ENCODE measurements at places on chromosomes 7 and 10. TPM values are rescaled to one million over a fixed set of nuclear protein-coding genes. Genes with fewer than 3 reads are reported as not detected.
A peak's percentile ranks its signal among the peaks of the same experiment; 100 is the strongest.

The EBF3 gene
- not detected for total RNA-seq

DNA sequence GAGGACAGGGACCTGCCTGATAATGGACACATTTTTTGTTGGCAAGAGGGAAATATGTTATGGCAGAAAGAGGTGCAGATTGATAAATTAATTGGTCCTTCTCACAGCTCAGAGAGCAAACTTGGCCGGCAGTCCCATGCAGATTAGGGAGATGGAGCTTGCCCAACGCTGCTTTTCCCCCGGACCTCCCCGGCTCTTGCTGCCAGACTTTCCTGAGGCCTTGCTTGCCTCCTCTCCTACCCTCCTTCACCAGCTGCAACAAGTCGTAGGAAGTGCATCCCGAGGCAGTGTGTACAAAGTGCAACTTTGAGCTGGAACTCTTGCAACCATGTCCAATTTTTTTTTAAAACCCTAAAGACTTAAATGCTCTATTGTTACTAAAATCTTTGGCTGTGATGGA is 215.5 kb downstream of the LRMDA start:
- no peak for DNase-seq

The VWA2 gene
- not detected for total RNA-seq

GRCh38 chr10:31083765-31084184 is 52.1 kb upstream of the ZNF438 start:
- DNase-seq = no peak

GRCh38 chr10:59880971-59881510 is 25.3 kb downstream of the CCDC6 start:
- peak; percentile 93 for DNase-seq

DNA sequence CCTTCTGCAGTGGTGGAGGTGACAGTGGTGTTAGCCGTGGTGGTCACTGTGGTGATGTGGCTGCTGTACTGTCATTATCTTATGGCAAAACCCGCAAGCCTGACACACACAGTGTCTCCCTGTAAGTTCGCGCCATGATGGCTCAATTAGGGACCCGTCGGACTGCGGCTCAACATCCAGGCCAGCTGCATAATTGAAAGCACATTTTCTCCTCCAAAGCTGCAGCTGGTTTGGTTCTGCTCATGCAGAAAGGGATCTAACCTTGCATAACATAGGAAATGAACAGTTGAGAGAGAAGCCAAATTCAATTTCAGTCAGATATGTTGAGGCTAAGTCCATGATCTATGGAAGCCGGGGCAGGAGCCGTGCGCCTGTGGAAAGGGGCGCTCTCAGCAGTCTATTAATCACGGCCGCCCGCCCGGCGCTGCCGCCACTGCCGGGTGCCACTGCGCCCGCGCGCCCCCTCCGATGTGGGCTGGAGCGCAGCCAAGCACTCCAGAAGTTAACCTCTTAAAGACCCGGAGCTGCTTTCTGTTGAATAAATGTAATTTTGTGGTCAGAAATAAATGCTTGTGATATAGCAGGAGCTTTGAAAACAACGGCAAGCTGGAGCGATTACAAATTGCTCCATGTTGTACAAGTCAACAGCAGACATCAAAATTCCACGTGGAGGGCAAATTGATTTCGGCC is 227.7 kb downstream of the CUX1 start:
- DNase-seq = no peak

The PCLO gene
- not detected for total RNA-seq

- no peak for DNase-seq
Observed at GRCh38 chr10:103589074-103589630, 95.6 kb downstream of the NEURL1 start.

The ARPC1B gene
- 286 TPM for total RNA-seq

The CARD11 gene
- total RNA-seq = 79.3 TPM

GRCh38 chr10:126598009-126598408 is 72.5 kb downstream of the C10orf90 start:
- no peak for DNase-seq

- no peak for DNase-seq
Observed at GRCh38 chr10:93063977-93064660, 3.5 kb downstream of the CYP26C1 start.

DNA sequence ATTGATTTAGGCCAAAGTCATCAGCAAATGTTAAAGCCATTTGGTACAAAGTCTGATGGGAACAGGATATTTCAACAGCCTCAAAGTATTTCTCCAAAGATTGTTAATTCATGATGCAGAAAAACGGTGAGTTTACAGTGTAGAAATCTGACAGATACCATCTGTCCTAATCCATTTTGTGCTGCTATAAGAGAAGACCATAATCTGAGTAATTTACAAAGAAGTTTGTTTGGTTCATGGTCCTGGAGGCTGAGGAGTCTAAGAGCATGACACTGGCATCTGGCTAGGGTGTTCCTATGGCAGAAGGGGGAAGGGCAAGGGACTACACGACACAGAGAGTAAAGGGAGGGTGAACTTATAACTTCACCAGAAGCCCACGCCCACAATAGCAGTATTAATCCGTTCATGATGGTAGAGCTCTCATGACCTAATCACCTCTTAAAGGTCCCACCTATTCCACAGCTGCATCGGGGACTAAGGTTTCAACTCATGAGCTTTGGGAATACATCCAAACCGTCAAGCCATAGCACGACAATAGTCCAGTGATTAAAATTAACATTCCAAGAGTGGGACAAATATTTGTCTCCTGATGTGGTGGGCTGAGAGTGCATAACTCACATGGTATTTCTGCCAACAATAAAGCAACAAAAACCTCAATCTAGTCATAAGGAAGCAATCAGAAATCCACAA is 298.6 kb upstream of the AKR1E2 start:
- no peak for DNase-seq

The ELN gene
- 0.10 TPM for total RNA-seq

The ETV1 gene
- total RNA-seq = 1.8 TPM

The TFEC gene
- total RNA-seq = not detected

The EN2 gene
- total RNA-seq = not detected

DNA sequence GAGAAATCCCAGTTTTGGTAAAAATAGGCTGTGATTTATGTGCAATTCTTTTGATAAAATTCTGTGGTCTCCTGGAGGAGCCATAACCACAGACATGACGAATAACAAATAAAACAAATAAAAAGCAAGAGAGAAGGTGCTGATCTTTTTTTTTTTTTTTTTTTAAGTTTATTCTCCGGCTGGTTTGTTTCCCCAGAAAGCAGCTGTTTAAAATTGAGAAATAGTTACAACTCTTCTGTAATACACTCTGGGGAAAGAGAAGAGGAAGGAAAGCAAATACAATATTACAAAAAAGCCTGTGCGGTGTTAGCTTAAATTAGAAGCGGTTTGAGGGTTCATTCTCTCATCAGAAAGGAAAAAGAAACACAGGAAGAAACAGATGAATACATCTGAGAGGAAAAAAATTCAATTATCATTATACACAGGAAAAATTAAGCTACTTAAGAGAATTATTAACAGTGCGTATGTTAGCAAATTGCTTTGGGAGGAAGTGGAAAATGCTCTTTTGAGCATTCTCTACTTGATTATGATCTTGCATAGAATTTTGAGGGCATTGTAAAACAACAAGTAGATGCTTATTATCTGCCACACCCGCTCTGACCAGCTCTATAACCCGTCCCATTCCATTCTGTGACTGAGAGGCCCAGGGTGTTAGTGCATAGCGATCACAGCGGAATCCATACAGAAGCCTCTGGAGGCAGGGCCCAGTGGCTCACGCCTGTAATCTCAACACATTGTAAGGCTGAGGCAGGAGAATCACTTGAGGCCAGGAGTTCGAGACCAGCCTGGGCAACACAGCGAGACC is 40.6 kb upstream of the WAC start:
- no peak for DNase-seq

The BEND7 gene
- total RNA-seq = not detected

The NACAD gene
- 1.9 TPM for total RNA-seq

DNA sequence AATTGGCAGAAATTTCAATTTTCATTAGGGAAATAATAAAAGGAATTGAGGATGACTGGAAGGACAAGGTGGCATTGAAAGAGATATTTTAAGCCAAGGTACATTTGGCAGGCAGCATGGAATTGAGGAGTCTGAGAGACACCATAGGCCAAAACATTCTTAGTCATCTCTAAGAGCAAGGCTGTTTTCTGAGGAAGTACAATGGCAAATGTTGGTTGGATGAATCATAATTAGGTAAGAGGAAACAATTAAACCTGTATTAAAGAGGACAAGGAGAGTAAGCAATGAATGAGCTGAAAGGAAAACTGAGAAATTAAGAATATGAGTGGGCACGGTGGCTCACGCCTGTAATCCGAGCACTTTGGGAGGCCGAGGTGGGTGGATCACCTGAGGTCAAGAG is 86.3 kb downstream of the MRPL32 start:
- DNase-seq = no peak

DNA sequence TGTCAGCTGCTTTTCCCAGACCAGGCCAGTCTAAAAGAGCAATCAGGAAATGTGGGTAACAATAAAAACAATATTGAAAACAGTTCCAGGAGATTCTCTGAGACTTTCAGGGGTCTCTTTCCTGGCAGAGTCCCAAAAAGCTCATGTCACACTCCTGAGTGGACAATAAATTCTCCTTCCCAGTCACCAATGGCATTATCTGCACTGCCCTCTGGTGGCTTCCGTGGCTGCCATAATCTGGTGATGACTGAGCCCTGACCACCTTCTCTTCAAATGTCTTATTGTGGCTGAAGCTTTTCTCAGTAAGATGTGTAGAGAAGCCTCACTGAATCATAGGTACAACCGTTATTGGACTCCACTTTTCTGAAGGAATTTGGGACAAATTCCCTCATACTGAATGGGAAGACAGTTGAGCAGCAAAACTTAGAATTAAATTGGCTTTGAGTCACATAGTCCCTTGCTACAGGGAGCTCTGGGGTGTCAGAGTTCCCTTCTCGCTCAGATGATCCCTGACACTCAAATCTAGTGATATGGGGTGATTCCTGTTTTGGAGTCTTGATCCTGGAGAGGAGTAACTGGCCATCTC is 24.4 kb upstream of the ASAH2 start:
- no peak for DNase-seq

The KIAA1217 gene
- 1.0 TPM for total RNA-seq

The OR9A2 gene
- not detected for total RNA-seq

GRCh38 chr7:79610748-79611304 is 157.4 kb upstream of the MAGI2 start:
- DNase-seq = no peak

The CLDN4 gene
- not detected for total RNA-seq

DNA sequence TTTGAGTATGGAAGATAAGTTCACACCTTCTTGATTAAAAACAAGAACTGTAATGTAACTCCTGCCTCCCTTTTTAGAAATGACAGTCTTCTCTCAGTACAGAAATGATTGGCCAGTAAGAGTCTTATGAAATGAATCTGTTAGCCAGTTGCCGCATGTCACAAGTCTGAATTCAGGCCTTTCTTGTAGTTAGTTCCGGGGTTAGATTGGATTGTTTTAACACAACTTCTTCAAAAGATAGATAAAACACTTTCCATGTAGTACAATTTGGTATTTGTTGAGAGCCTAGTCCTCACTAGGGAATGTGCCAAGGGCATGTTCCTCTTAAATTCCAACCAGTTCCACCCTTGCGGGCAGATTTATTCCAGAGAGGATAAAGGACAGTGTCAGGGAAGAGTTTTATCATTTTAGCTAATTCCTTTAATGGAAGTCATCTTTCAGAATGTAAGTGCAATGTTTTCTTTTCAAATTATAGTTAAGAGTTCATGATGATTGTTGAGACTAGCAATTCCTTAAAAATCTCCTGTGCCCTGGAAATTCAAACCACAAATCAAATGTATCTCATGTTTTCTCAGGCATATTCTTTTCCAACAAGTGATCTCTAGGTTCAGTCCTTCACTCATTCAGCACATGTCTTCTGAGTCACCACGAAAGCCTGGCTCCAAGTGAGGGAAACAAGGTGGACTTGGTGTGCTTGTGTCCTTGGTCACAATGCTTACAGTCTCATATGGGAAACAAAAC is 4.1 kb downstream of the FHIP2A start:
- no peak for DNase-seq

DNA sequence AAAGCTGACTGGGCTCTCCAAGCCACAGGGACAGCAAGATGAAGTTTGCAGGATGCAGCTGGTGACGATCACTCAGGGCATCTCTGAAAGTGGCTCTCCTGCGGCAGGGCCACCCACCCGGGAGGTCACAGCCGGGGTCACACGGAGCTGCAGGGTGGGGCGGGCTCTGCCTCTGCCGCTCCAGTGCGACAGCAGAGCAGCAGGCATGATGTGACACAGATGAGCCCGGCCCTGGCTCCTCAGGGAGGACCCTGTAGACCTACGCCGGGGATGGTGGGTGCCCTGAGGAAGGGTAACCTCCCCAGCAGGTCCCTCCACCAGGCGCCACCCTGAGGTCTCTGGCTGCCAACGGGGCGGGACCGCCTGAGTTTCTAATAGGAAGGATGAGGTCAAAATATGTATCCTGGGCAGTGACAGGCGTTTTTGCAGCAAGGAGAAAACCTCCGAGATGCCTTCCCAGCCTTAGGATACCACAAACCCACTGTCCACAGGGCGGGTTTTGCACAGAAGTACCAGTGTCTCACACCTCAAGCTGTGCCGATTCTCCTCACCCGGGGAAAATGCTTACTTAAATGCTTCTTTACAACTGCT is 114.8 kb upstream of the DIP2C start:
- DNase-seq = no peak

DNA sequence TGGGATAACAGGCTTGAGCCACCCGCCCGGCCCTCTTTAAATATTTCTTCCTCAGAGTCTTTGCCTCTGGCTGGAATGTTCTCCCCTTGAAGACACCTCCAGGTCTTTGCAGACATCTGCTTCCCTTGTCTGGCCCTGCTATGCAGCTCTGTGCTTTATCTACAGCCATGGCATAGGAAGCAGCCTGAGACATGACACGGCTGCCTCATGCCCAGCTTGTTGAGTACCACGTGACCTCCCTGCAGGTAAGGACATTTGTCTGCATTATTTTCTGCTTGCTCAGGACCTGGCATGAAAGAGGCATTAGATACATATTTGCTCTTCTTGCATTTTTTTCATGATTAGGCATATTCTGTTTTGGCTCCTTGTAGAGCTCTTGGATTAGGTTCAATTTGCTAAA is 113.8 kb upstream of the KLF6 start:
- DNase-seq = no peak

GRCh38 chr10:79014796-79015195 is 54.0 kb upstream of the ZMIZ1 start:
- no peak for DNase-seq

DNA sequence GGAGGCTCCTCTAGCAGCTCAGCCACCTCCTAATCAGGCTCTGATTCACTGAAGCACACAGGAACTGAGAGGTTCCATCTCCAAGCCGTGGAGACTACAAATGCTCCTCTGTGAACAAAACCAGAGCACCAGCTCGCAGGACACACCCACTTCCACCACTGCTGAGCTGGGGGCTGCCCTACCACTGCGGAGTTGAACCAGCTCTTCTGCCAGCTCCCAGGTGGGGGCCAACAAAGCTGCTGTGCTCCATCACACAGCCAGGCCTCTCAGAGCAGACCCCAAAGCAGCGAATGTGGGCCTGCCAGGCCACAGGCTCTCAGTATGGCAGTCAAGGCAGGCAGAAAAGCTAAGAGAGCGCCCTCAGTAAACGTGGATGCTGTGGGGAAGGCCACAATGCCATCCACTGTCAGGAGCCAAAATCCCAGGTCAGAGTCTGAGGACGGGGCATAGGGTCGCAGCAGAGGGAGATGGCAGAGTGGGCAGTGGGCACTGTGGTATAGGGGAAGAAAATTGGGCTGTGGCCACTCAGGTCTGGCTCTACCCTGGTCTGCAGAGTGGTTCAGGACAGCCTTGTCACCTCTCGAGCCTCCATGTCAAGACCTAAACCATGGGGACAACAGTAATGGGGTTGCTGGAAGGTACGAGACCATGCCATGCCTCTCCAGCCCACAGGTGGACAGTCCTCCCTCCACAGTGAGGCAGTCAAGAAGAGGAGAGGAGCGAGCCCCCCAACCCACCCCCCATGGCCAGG is 82.1 kb downstream of the GRID1 start:
- peak; percentile 28 for DNase-seq
